T-cell (primary cell): ENCODE measurements at places on chromosomes 11 and 22.

GRCh38 chr11:127994736-127995135 is 592.6 kb downstream of the ETS1 start:
- DNase-seq, result no peak

DNA sequence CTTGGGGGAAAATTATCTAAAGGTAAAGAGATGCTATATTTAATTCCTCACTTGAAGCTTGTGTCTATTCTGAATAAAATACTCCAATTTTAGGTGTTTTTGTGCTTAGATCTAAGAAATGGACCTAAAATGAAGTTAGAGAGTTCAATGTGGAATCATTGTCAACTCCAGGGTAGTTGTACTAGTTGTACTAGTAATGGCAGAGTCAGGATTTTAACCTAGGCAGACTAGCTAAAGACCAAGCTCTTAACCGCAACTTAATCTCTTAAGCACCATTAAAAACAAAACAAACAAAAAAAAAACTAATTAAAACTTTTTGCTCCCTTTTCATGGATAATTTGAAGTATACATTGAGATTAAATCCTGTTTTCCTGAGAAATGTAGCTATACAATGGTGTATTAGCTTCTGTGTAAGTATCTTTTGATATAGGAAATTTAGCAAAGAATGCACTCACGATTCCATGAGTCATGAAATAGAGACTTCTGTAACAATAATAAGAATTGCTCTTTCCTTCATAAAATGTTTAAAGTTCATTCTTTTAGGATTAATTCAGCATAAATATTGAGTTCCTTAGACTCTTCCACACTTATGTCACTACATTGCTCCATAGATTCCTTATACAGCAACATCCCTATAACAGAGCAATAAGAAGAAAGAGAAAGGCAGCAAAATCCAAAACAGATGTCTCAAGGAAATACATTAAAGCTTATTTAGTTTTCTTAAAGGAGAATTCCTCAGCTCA is 26.5 kb upstream of the SOX6 start:
- no peak for DNase-seq

DNA sequence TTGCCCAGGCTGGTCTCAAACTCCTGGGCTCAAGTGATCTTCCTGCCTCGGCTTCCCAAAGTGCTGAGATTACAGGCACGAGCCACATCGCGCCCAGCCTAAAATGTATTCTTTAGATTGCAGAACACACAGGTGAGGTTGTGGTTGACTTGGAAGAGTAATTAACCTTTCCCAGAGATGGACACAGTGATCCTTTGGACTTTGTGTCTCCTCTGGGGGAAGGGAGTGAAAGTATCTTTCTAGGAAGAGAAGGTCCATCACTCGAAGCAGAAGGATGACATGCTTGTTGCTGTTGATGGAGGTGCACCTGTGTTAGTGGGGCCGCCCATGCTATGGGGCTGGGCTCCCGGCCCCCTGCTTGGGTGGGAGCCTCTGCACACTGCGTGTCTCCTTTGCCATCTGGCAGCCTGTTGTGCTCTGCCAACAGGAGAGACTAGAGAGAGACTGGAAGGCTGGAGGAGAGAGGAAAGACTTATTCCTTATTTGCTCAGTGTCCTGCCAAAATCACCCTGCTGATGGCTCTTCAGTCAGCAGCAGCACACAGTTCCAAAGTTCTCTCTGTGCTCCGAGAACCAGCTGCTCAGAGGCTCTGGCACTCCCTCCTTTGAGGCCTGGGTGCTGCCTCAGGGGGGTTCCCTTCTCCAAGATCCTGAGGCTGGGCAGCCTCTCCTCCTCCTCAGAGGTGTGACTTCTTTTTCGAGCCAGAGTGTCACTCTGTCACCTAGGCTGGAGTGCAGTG is 33.1 kb upstream of the CYB5R3 start:
- no peak for DNase-seq

DNA sequence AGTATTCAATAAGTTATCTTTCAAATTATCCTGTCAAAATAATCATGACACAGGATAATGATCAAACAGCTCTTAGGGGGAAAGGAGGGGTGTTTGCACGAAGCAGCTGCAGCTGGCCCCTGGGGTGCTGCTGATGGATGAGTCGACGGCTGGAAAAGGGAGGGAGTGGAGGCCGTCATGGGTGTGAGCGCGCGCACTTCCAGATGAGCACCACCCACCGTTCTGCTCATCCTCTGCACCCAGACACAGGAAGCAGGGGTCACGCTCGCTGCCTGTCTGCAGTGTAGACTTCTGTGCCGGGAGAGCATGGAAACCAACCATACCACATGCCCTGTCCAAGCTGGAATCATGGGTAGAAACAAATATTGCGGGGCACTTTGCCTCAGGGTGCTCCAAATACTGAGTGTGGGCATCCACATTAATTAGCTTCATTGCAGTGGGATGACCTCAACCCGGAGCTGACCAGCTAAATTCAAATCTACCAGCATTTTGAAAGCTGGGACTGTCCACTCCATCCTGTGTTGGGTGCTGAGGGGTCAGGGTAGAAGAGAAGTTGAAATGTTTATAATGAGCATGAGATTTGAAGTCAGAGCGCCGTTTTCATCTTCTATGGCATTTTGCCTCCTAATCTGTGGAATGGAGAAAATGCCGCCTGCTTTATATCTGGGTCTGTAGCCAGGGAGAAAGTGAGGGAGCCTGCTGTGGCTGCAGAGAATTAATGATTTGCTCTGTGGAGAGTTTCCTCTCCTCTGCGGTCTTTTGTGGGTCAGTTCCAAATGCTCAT is 802.4 kb downstream of the TBC1D22A start:
- DNase-seq, result no peak

DNA sequence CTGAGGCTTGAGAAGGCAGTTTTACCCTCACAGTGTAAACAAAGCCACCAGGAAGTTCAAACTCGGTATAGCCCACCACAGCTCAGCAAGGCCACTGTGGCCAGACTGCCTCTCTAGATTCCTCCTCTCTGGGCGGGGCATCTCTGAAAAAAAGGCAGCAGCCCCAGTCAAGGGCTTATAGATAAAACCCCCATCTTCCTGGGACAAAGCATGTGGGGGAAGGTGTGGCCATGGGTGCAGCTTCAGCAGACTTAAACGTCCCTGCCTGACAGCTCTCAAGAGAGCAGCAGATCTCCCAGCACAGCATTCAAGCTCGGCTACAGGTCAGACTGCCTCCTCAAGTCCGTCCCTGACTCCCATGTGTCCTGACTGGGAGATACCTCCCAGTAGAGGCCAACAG is 69.7 kb downstream of the TTC28 start:
- DNase-seq, result no peak

DNA sequence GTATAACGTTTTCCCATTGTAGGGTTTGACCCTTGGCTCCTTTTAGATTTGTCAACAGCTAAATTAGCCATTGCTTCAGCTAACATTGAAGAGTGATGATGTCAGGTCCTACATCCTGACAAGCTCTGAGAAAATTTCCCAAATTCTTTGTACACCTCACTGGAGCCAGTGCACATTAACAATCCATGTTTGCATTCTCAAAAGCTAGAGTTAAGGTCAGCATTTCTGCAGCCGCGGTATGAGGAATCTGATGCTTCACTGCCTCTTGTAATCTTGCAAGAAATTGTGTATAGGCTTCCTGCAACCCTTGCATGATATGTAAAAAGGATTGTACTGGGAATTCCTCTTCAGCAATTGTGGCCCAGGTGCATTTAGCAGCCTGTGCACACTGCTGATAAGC is 33.1 kb upstream of the NCAM1 start:
- DNase-seq, result no peak

DNA sequence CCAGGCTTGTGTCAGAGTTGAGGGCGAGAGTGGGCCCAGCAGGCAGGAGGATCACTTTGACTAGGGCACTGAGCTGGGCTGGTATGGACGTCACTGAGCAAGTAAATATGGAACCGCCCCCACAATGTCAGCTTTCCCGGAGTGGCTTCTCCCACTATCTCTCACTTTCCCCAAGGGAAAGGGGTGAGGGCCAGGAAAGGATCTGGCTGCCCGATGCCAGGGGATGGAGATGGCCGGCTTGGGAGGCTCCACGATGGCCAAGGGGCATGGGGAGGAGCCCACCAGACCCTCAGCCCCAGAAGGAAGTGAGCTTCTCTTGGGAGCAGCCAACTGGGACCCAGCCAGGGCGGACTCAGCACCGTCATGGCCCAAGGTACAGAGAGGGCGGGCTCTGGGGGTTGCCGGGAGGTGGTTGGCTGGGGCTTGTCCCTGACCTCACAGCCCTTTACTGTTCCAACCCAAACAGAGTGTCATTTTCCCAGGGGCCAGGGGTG is 8.7 kb downstream of the PRDM11 start:
- DNase-seq, result no peak

- DNase-seq, result no peak
These were observed 89.4 kb downstream of the LDLRAD3 start for GRCh38 chr11:36033082-36033751.

GRCh38 chr11:17443000-17443399 is 33.6 kb downstream of the ABCC8 start:
- DNase-seq, result no peak

GRCh38 chr11:81787584-81788049 is 946.0 kb downstream of the FAM181B start:
- no peak for DNase-seq

- DNase-seq, result no peak
These were observed 70.3 kb downstream of the SCUBE1 start for GRCh38 chr22:43272869-43273318.

GRCh38 chr11:60699936-60700335 is 524 bp downstream of the MS4A8 start:
- no peak for DNase-seq

- peak; percentile 98 for DNase-seq
These were observed 1.9 kb downstream of the GNG3 start for GRCh38 chr11:62709247-62710000.

GRCh38 chr11:77100166-77101042 is 2.2 kb upstream of the OMP start:
- DNase-seq, result no peak

- peak; percentile 71 for DNase-seq
These were observed 6.4 kb downstream of the SNU13 start for GRCh38 chr22:41682033-41682807.

GRCh38 chr11:92917927-92918326 is 51.5 kb upstream of the MTNR1B start:
- no peak for DNase-seq

GRCh38 chr11:12871788-12872321 is 137.3 kb upstream of the RASSF10 start:
- no peak for DNase-seq

DNA sequence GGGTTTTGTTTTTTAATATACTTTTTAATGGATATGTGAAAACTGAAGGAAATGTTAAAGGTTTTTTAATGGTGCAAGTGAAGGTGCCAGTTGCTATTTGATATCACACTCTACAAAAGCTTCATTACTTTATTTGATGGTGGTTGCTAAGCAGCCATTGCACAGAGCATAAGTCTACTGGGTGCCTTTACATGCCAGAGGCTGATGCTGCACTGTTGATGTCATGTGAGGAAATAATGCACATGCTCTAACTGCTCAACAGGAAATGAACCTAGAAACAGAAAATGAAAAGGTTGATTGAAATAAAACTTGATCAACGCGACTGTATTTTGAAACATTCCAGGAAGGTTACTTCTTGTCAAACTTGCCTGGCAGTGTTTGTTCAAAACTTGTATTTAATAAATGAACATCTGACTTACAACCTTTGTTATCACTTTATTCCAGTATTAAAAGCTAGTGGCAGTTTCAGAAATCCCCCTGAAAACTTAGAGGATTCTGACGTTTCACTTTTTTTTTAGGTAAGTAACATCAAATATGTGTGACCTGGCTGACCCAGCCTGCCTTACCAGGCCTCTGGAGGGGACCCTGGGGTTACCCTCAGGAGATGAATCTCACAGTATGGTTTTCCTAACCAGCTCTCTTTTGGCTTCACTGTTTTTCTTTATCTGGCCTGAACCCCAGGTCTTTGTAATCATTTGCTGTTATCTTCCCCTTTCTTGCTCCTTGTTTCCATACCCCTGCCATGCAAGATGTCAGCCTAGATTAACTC is 2.4 kb upstream of the ATP5MG start:
- peak; percentile 51 for DNase-seq

DNA sequence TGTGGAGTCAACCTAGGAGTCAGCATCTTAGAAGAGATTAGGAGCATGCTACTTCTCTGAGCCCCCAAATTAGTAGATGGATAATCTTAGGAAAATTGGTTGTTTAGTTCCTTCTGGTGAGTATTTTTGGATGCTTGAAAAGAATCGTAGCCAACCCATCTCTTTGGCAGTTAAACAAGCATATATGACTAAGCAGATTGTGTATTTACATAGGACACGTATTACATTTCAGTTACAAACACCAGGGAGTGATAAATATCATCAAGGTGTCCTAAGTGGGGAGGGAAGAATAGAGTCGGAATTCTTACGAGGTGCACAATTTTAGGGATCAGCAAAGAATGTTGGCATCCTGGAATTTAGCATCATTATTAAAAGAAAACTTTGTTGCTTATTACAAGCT is 13.5 kb downstream of the PLET1 start:
- no peak for DNase-seq

- no peak for DNase-seq
These were observed 4.9 kb downstream of the LRP4 start for GRCh38 chr11:46913484-46913883.

GRCh38 chr11:118133816-118134215 is 18.8 kb downstream of the SCN4B start:
- no peak for DNase-seq

- peak; percentile 15 for DNase-seq
These were observed 11.0 kb upstream of the PTPN5 start for GRCh38 chr11:18802381-18803257.
